ENCODE measurements at places on chromosomes 5 and 9.

DNA sequence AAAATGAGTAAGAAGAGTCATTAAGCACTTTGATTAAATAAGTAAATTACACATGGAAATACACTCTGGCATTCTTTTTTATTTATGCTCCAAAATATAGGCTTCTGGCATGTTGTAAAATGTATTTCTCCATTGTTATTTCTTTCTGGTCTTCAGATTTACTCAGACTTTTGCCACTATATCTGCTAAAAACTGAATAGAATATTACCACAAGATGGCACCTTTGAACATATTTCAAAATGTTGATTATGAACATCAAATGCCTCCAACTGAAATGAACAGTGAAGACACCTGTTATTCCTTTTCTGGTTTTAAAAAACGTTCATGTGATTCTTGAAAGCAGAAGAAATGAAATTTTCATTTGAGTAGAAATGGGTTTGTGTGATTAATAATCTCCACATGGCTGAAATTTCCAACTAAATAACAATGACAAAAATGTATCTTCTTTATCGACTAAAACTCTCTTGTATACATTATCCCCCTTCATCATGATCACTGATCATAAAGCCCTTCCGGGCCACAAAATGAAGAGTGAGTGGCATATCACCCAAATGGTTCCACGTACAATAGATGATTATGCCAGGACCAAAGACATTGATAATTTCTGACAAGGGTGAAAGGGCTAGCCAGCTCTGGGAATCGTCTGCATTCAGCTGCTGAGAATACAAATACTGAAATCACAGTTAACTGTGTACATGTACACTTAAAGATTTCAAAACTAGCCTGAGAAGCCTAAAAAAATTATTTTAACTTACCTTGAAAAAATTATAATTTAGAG, 23.8 kb downstream of the TYRP1 start:
- peak; percentile 4 for DNase-seq

DNA sequence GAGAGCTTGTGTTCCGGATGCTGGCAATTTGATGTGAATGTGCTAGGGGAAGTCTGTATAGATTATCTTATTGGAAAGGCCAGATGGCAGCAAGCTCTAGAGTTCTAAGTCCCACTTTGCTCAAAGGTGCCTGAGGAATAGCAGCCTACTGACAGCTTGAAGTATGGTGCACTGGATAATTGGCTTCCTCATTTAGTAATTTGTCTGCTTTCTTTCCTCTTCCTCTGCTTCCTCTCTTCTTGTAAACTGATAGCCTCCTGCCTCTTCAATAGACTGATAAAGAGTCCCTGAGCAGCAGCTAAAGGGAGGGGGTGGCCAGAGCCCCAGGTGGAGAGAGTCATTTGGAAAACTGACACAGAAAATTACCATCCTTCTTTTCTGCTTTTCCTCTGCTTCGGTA, 177.3 kb downstream of the FGF1 start:
- DNase-seq: no peak

- DNase-seq: no peak
These were observed 25.7 kb upstream of the EEIG1 start for GRCh38 chr9:128006332-128006996.

DNA sequence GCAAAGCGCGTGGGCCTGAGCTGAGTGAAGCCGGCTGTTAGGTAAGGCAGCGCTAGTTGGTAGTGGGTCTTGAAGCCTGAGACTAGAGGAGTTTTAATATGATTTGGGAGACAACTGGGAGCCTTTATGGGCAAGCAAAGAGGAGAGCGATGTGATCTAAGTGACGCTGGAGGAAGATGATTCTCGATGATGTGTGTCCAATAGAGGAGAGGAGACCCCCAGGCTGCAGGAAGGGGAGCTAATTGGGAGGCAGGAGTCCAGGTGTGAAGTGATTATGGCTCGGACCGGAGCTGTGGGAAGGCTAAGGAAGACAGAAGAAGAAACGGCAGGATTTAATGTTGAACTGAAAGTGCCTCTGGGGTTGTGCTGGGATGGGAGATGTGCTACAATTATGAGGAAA, 482.9 kb upstream of the KIF2A start:
- DNase-seq: no peak

DNA sequence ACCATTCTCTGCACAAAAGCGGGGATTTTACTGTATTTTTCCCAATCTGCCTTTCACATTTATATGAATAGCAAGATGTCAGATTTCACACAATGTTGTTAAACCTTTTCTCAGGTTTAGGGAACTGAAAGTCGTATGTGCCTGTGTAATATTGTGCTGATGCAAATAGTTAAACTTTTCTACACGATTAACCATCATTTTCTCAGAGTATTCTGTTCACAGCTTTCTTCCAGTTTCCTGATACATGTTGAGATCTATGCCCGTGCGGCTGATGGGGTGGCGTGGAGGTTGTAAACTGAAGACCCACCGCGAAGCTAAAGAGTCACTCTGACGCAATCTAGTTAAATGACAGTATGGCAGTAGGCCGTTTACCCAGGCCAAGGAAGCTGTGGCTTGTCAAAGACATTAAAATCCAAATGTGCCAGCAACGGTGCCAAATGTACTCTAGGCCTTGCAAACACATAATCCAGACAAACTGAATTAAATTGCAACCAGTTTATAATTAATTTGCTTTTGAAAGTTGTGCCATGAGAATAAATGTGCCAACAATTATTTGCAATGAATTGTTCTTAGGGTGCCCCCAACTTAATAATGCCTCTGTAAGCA, 145.7 kb downstream of the EBF1 start:
- DNase-seq: peak; percentile 96

GRCh38 chr5:180353048-180353979, at the start of gene GFPT2:
Gene GFPT2, minus strand, starts transcription at chr5:180353336. Its CDS starts 119 bp downstream, at chr5:180353217.
- peak; percentile 58 for DNase-seq

DNA sequence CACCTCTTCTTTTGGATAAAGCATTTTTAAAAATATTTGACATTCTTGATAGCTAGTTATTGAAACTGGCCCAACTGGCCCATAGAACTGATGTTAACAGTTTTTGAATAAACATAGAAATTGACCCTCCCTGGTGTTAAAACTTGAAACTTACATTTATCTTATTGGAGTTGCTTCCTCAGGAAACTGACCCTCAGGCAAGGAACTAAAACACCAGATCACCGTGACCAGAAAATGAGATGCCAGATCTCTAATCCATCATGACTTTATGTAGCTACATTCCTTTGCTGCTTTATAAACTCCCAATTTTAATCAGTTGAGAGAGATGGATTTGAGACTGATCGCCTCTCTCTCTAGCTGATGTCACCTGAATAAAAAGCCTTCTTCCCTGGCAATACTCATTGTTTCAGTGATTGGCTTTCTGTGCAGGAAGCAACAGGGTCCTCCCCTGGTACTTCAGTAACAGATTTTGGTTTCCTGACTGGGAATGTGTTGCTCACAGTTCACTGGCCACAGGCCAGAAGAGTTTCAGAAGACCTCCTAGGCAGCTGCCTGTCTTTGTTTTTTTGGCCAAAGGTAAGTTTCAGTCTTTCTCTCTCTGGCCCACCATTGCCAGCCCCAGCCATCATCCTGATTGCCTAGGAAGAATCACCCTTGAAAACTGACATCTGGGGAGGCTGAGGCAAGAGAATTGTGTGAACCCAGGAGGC, 212.4 kb downstream of the DTWD2 start:
- no peak for DNase-seq

GRCh38 chr5:522116-522515, 2.1 kb downstream of the SLC9A3 start:
- no peak for DNase-seq

DNA sequence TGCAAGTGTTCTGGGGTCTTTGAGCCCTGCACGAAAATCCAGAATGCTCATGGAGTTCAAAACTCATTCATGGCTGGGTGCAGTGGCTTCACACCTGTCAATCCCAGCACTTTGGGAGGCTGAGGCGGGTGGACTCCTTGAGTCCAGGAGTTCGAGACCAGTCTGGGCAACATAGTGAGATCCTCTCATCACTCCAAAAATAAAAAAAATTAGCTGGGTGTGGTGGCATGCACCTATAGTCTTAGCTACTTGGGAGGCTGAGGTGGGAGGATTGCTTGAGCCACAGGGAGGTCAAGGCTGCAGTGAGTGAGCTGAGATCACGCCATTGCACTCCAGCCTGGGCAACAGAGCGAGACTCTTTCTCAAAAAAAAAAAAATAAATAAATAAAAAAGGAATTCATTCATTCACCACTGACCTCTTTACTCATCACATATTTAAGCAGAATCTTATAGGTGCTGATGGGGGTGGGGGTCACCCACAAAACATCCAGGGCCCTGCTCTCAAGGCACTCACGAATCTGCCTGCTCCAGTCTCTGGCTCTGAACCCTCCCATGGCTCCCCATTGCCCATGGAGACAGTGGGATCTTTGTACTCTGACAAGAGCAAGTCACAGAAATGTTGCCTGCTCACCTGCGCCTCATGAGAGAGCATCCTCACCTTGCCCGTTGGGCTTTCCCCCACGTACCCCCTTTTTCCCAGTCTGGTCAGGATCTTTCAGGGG, 76.7 kb upstream of the IER5L start:
- DNase-seq: no peak

GRCh38 chr9:134318481-134318891, 7.8 kb upstream of the RXRA start:
- no peak for DNase-seq

DNA sequence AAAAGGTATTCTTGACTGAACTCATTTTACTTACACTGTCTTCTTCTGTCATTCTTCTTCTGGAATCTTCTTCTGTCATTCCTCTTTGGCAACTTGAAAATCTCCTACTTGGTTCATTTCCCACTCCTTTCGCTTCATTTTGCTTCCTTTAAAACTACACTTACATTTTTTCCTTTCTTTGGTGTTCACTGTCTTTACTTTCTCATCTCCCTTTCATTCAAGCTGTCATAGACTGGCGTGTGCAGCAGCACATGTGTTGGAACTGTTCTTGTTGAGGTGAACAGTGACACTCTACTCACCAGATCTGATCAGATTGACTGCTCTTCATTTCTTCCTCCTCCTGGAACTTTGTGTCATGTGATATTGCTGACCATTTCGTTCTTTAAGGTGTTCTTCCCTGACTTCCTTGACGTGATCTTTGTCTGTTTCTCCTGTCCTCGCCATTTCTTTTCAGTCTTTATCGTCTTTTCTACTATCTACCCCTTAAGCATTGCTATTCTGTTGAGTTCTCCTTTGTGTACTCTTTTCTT, 6.4 kb downstream of the DNAJC25 start:
- DNase-seq: no peak

DNA sequence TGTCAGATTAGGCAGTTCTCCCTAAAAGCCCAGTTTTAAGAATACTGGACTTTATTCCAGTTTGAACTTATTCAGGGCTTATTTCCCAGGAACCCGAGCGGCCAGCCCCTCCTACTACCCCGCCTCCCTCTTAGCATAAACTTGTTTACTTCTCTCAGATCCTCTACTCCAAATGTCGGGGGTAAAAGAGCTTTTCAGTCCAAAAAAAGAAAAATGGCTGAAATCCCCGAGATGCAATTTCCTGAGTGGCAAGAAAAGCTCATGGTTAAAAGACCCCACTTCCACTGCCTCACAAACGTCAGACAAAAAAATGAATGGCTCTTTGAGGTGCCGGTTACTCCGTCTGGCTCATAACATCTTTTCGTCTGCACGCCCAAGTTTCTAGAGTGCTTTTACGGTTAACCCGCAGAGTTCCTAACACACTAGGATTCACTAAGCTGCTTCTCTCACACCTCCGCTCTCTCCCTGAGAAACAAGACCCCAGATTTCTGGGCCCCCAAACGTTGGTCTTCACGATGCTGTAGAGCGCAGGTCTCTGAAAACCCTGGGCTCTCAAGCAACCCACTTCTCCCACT, 402 bp downstream of the BRD8 start:
- peak; percentile 59 for DNase-seq

DNA sequence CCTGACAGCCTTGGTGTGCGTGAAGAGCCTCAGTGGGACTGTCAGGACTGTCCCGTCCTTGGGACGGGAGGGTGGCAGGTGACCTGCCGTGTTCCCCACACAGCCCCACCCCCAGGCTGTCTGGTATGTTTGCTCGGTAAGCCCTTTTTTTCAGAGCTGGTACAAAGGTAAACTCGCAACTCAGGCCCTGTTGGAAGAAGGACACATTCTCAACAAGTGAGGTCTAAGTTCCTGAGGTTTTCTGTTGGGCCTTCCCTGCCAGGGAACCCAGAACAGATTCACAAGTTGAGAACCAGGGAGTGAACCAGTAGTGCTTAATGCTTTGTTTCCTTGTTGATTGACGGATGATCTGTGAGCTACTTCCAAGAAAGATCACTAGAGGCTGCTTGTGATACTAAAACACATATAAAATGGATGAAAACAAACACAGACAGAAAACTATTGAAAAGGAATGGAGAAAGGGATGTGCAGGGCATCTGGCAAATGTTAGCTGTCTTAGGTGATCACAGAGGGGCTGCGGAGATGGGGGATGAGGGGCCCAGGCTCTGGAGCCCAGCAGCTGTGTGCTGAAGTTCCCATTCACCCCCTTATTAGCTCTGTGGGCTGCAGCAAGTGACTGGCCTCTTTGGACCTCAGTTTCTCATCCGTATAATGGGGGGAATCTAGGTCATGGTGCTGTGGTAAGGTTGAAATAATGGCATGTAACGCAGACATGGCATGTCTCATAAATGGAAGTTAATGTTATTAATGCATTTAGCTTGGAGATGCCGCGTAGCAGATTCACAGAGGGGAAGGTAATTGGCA, 2.7 kb downstream of the NDST1 start:
- DNase-seq: no peak

- no peak for DNase-seq
These were observed 19.0 kb downstream of the HMGCS1 start for GRCh38 chr5:43294226-43294625.

DNA sequence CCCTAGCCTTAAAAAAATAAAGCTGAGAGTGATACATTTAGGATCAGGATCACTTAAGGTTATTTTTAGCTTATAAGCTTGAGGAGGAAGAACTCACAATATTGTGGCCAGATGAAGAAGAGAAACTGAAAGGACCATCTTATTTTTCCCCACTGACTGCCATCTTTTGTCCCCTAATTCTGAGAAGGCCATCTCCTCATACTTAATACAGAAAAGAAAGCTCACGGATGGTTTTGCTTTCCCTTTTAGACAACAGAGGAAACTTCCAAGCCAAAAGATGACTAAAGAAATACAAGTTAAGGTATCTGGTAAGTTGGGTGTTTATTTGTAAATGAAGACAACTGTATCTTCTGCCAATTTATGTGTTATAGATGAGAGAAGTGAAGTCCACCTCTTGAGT, 36.4 kb downstream of the ERAP1 start:
- DNase-seq: no peak

DNA sequence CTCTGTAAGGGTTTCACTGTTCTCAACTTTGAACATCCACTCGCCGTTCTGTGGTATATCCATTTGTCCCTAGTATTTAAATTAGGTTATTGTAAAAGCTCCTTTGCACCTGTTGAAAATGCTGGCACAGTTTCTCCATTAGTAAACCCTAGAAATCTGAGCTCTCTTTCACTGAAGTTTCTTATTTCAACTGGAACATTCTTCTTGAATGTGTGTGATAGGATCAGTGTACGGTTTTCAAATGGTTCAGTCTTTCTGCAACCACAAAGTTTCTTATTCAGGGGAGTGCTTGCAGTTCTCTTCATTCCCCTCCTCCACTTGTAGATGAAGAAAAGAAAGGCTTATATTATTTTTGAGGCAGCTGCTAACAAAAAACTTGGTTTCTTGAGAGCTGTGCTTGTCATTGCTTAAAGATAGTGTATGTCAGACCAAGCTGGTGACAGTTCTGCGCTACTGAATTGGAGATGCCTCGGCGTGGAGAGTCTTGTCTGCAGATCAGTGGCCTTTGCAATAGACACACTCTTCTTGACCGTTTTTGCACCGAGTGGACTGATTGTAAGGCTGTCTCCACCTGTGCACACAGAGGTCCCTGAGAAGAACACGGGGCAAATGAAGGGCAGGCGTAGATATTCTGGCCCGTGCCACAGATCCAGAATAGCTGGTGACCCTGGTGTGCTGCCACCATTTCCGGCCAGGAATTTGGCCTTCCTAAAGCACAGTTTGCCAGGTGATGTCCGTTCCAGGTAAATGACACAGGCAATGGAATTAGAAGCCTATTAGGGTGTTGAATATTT, 102.2 kb downstream of the TRIO start:
- DNase-seq: no peak

All from NAMALWA (cell line).